ENCODE measurements at places on chromosomes 11 and 22. TPM values are rescaled to one million over a fixed set of nuclear protein-coding genes. Genes with fewer than 3 reads are reported as not detected.
A peak's percentile ranks its signal among the peaks of the same experiment; 100 is the strongest.

- no peak for ATAC-seq
Observed at GRCh38 chr22:43238526-43239006, 51.6 kb upstream of the TTLL12 start.

CCDC83 gene
- total RNA-seq, result not detected

- ATAC-seq, result no peak
Observed at GRCh38 chr11:3148255-3148989, 16.7 kb downstream of the OSBPL5 start.

MGAT3 gene
- 1.6 TPM for total RNA-seq

DNA sequence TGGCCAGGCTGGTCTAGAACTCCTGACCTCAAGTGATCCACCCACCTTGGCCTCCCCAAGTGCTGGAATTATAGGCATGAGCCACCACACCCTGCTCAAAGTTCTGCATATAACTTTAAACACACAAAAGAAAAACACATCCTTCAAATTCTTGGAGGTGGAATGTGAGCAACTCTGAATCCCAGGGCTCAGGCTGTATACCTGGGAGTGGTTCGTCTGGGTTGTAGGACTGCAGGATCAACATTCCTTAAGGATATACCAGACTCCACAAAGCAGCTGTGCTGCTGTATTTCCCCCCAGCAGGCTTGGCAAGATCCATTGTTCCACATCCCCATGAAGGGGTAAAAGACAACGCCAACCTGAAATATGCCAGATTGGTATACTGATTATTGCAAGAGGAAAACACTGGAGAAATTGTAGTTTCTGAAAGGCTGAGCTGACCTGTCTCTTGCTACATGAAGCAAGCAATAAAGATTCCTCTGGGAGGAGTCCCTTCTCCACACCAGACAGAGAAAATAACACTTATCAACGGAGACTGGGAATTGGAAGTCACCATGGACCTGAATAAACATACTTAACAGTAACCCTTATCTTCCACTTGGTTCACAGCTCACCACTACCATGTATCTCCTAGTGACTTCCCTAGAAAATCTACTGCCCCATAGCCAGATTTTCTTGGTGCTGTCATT lies 12.2 kb upstream of the RPS3 start:
- no peak for ATAC-seq

GRCh38 chr11:113082341-113082955 lies 121.2 kb downstream of the NCAM1 start:
- ATAC-seq, result no peak

- no peak for ATAC-seq
Observed at GRCh38 chr11:120052196-120052775, 85.6 kb downstream of the TRIM29 start.

DNA sequence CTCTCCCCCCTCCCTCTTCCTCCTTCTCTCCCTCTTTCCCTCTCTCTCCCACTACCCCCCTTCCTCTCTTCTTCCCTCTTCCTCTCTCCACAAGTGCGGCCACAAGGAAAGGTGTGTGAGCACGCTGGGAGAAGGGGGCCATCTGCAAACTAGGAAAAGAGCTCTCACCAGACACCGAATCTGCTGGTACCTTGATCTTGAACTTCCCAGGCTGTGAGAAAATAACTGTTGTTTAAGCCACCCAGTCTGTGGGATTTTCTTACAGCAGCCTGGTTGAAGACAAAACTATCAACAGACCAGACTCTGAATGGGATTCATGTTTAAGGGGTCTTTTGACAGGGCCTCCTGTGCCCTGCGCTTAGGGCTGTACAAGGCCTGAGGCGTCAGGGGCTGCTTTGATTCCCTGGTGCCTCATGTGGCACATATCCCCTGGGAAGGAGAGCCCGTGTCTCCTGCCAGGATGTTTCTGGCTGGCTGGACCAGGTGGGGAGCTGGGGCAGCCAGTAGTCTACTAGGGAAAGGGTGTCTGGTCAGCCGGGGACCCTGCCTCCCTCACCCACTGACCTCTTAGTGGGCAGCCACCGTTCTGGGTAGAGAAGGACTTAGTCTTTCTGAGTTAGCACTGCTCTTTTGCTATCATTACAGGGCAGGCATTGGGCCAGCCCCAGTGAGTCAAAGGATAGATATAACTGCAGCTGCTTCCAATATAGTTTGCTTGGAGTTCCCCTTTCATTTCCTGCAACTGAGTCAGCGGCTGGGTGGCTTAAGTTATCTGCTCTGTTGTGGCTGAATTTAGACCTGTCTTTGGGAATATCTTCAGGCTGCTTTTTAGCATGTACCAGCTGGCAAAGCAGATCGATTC lies 6.2 kb downstream of the PANX1 start:
- peak; percentile 96 for ATAC-seq

UBQLN3 gene
- total RNA-seq, result not detected

GRCh38 chr11:109514313-109515018 lies 92.5 kb downstream of the C11orf87 start:
- ATAC-seq, result no peak
